Activated T-cell treated with anti-CD3 and anti-CD28 coated beads, Interleukin-2, amount 50 U/mL, for 4 hours (primary cell): ENCODE measurements at places on chromosomes 1 and 21. TPM values are rescaled to one million over a fixed set of nuclear protein-coding genes. Genes with fewer than 3 reads are reported as not detected.
A peak's percentile ranks its signal among the peaks of the same experiment; 100 is the strongest.

GRCh38 chr1:156689035-156689952, 12.1 kb upstream of the NES start:
- peak; percentile 73 for DNase-seq

SAMD11 gene
- total RNA-seq: not detected

GRCh38 chr1:228393268-228393701, 13.3 kb downstream of the TRIM11 start:
- DNase-seq: no peak

DNA sequence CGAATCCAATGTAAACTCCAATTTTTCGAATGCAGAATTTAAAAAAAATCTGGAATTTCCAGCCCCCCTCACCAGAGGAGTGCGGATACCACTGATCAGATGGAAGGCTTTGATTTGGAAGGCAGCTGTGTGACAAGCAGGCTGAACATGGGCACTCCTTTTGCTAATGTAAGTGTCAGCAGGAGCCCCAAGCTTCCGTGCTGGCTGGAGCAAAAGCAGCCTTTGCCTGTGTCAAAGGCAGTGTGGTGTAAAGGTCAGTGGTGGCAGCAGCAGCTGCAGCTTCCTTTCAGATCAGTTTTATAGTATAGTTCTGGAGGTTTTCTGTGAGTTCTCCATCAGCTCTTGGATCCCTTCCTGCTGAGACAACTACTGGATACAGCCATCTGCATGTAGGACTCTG, 259.9 kb downstream of the CTH start:
- no peak for DNase-seq

DNA sequence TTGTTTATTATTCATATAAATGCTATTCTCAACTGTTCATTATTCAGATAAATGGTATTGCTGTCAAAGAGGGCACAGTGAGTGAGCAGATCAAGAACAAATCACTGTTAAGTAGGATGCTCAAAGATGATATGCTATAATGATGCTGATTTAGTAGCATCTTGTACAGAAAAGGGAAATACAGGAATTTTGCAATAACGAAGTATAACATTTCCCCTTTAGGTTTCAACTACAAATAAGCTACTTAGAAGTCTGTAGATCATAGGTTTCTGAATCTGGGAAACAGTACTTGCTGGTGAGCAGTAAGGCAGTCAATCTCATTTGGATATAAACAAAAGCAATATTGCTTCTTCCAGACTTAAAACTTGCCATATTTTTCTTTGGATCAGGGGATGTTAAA, 27.3 kb upstream of the RCOR3 start:
- DNase-seq: no peak

MRPL24 gene
- 138 TPM for total RNA-seq

GRCh38 chr1:29255134-29255666, 18.9 kb downstream of the PTPRU start:
- no peak for DNase-seq

- DNase-seq: no peak
These were observed 257.2 kb downstream of the PLPP3 start for GRCh38 chr1:56322211-56322610.

GRCh38 chr1:186763107-186763506, 65.6 kb upstream of the PLA2G4A start:
- no peak for DNase-seq

GRCh38 chr1:19353596-19353995, 41.5 kb downstream of the SLC66A1 start:
- no peak for DNase-seq

DNA sequence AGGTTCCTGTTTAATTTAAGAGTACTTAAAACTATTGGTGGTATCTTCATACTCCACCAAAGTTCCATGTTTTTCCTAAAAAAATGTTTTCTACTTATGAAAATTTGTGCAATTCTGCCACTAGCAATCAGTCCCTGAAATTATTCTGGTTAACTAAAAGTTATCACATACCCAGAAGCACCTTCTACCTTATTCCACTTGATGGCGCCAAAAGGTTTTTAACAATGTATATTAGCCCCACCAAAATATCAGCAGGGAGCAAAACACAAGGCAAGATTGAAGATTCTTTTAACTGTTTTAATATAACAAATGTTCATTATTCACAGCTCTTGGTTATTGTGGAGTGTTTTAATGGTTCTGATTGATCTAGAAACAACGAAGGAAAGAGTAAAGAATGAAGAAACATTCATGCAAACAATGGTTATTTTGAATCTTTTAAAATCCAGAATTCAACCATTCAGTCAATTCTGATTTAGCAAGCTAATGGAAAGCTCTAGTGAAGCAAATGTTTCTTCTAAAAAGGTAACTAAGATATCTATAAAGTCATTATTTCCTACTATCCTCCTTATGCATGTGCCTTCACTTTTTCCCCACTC, 67.2 kb downstream of the TTLL7 start:
- no peak for DNase-seq

ADGRL2 gene
- 0.10 TPM for total RNA-seq

DNA sequence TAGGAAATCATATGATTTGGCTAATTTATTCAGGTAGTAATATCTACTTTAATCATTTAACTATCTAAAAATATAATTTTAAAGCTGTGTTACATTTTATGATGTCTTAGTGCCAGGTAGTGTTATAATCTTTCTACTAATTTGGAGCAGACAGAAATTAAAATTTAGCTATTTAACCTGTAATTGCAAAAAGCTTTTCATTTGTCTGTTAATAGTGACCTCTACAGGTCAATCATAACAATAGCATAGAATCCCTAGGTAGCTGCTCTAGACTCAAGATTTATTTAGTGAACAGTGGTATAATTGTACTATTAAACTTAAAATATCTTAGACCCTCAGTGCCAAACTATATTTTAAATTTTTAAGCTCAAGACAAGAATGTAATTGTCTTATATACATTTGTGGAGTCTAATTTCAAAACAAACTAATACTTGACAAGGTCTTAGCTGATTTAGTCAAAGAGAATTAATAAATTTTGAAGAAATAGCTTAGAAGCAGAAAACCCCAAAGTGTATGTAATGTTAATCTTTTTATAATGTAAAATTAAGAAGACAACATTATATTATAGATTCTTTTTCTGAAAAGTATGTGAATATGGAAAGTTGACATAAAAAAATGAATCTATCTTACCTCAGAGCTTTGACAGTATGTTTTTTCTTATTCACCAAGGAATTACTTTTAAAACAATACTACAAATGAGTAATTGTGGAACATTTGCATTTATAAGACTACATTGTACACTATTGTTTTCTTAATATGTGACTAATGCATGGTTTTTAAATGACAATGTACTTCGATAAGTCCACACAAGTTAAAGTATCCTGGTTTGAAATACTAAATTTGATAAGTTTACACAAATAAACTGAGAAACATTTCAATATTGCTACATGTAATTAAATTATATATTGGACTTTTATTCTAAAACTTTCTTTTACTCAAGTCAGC, 64.1 kb upstream of the RNPC3 start:
- DNase-seq: no peak

DNA sequence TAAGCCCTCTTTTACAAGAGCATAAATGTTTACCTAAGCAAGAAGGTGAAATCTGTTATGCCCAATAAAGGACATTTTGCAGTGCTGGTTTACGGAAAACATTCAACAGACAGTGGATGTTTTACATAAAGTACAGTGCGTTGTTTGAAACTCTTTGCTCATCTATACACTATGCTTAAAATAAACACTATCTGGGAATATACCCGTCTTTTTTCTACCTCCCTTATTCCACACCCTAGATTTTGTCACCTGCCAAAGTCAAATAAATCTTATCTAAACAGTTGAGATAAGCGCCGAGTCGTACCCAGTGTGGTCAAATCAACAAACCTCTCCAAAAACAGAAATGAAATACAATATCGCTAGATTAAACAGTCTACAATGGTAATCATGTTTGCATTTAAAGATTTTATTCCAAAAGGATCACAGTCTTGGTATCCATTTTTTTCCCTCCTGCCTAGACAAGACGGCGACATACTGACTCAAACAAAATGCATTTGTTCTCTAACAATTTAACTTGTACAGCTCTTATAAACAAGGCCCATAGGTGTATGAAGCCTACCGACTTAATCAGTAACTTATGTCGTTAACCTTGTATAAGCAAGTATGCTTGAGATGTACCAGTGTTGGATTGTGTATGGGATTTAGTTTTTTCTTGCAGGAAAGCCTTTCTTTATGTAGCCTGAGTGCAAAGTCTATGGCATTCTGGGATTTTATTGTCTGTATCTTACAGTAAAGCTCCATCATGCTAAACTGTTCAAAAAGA, 189.1 kb downstream of the FMN2 start:
- no peak for DNase-seq

- peak; percentile 19 for DNase-seq
These were observed 10.6 kb upstream of the GADD45A start for GRCh38 chr1:67674260-67675011.

- no peak for DNase-seq
These were observed 31.1 kb upstream of the RGS8 start for GRCh38 chr1:182715531-182715930.

- no peak for DNase-seq
These were observed 320.8 kb upstream of the USP24 start for GRCh38 chr1:55535724-55536544.

HAPLN2 gene
- total RNA-seq: not detected

FAM78B gene
- 0.90 TPM for total RNA-seq

GRCh38 chr1:225471453-225472301, 43.8 kb upstream of the LBR start:
- DNase-seq: no peak

DYRK3 gene
- 5.3 TPM for total RNA-seq

GRCh38 chr1:66852870-66853269, 51.8 kb upstream of the INSL5 start:
- no peak for DNase-seq

BGLAP gene
- 2.5 TPM for total RNA-seq

DNA sequence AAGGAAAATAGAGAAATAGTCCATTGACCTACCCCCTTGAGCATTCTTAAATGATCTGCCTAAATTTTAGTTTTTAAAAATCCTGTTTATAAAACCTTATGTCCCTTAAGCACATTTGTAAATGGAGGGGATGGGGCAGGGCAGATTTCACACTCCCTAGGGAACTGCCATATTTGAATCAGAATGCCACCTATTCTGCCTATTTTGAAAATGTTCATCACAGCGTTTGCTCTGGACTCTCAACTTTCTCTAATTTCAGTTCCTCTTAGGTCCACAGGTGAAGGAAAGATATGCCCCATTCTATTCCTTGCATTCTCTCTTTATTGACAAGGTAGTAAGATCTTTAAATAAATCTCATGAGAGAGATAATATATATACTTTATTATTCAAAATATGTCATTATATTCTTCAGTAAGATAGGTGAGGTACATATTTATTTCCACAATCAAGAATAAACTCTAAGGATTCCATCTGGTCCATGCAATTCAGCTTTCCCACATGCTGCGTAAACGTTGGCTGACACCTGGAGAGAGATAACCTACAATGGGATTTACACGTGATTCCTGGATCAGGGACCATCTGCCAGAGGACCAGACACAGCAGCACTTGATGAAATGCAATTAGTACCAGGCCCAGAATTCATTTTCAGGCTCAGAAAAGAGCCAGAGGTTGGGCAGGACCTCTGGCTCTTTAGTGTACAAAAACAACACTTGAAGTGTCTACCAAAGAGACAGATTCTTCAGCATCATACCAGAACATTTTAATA, 1.2 kb upstream of the LPGAT1 start:
- no peak for DNase-seq

DNA sequence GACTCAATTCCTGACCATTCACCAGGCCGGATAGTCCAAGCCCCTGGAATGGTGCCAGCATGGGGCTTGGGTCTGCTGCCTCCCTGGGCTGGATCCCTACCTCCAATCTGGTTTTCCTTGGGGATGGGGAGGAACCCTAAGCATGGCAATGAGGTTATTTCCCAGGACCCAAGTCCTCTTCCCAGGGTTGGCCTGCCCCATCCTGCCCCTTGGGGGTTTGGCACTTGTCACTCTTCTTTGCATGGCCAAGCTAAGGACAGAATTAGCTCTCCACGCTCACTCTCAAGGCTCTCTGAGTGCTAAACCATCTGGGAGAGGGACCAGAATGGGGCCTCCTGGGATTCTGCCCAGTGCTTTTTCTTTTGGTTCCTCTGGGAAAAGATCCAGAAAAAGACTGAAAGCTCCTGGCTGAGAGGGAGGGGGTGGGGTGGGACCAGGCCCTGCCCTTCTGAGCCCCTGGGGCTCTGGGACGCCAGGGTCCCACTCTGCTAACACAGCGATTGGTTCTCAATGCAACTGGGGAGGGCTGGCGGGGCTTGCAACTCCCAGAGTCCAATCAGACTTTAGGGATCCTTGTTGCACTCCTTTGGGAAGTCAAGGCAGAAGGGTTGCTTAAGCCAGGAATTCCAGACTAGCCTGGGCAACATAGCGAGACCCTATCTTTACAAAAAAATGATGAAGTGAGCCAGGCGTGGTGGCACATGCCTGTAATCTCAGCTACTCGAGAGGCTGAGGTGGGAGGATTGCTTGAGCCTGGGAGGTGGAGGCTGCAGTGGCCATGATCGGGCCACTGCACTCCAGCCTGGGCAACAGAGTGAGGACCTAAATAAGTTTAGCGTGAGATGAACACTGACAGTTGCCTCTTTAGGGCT, 52.7 kb downstream of the DHRS3 start:
- no peak for DNase-seq

GRCh38 chr1:151347523-151348246, 633 bp upstream of the RFX5 start:
- no peak for DNase-seq

MNDA gene
- not detected for total RNA-seq

FCGR3B gene
- total RNA-seq: not detected

- no peak for DNase-seq
These were observed 30.7 kb downstream of the VCAM1 start for GRCh38 chr1:100750005-100750885.

CELA3A gene
- total RNA-seq: 6.9 TPM

CCDC185 gene
- total RNA-seq: not detected

NEXN gene
- 0.40 TPM for total RNA-seq

GRCh38 chr1:161494091-161494735, 11.0 kb upstream of the FCGR2A start:
- no peak for DNase-seq

SLC30A10 gene
- total RNA-seq: not detected

FCN3 gene
- total RNA-seq: 0.33 TPM

DNA sequence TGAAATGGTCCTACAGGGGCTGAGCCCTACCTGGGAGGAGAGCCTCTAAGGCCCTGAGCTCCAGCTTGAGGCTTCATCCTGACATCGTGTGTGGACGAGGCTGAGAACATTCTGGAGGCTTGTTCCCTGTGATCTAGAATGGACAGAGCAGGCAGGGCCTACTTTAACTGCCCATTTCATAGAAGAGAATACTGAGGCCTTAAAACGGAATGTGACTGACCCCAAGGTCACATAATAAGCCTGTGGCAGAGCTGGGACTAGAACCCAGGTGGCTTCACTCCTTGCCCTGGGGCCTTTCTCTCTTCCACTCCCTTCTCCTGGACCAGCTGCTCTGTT, 6.0 kb upstream of the SDC3 start:
- no peak for DNase-seq

GRCh38 chr1:9004031-9004699, 22.1 kb downstream of the SLC2A7 start:
- no peak for DNase-seq

GRCh38 chr1:10686404-10687040, 109.9 kb downstream of the CASZ1 start:
- DNase-seq: no peak
